ENCODE measurements at places on chromosomes 7 and 10.
A peak's percentile ranks its signal among the peaks of the same experiment; 100 is the strongest.

GRCh38 chr7:143499246-143499645, 21.6 kb downstream of the TAS2R41 start:
- DNase-seq: peak; percentile 52

- no peak for DNase-seq
Measured at GRCh38 chr10:58064714-58065528, 202.8 kb downstream of the IPMK start.

GRCh38 chr7:131391145-131391544, 63.5 kb downstream of the MKLN1 start:
- no peak for DNase-seq

- DNase-seq: no peak
Measured at GRCh38 chr10:97891497-97892167, 42.0 kb downstream of the GOLGA7B start.

DNA sequence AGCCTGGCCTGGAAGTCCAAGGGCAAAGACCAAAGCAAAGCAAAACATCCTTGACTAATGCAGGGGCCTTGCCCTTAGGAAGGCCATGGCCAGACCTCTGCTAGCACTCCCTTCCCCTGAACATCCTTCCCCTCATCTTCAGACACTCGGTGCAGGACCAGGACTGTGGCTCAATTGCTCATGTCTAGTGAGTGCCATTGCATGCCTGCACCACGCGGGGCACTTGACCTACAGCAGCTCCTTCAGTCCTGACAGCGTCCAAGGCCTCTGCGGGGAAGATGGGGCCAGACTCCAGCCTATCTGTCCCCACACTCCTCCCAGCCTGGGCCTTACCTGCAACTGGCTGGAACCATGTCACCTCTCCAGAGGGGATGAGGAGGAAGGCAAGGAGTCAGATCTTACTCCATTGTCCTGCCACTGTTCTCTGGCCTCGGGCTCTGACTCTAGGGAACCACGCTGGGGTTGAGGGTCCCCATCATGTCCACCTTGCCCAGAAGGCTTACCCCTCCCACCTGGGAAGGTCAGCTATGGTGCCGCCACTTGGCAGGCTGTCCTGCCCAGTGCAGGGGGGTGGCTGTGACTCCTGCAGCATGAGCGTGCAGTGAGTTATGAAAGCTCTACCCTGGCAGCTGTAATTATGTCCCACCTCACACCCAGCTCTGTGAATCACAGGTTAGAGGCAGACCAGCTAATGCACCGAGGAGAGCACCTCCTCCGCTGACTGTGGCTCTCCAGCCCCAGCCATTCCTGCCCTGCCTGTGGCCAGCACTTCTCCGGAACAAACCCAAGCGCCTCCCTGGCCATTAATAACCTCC, 16.1 kb downstream of the DRGX start:
- DNase-seq: no peak

- DNase-seq: peak; percentile 33
Measured at GRCh38 chr10:49058463-49059255, 56.7 kb downstream of the VSTM4 start.
